Brain microvascular endothelial cell (primary cell): ENCODE measurements at places on chromosomes 16 and 17.

DNA sequence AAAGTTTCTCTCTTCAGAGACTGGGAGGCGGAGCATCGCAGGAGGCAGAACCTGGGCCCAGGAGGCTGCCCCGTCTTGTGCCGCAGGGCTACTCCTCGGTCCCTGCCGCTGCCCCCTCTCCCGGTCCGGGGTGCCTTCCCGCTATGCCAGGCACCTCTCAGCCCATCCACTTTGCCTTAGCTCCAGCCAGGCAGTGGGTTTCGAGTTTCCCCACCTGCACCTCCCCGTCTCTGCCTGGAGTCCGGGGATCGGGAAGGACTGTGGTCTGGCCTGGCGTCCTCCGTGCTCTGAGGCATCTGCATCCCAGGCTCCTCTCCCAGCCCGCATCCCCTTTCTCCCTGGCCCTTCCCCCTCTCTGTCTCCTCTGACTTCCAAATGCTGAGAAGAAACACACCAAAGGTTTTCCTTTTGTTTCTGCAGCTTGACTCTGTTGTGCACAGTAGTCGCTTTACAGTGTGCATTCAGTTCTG, 26.8 kb upstream of the PIK3R6 start:
- no peak for DNase-seq

GRCh38 chr17:18921485-18921884, 30.5 kb upstream of the SLC5A10 start:
- DNase-seq = no peak

DNA sequence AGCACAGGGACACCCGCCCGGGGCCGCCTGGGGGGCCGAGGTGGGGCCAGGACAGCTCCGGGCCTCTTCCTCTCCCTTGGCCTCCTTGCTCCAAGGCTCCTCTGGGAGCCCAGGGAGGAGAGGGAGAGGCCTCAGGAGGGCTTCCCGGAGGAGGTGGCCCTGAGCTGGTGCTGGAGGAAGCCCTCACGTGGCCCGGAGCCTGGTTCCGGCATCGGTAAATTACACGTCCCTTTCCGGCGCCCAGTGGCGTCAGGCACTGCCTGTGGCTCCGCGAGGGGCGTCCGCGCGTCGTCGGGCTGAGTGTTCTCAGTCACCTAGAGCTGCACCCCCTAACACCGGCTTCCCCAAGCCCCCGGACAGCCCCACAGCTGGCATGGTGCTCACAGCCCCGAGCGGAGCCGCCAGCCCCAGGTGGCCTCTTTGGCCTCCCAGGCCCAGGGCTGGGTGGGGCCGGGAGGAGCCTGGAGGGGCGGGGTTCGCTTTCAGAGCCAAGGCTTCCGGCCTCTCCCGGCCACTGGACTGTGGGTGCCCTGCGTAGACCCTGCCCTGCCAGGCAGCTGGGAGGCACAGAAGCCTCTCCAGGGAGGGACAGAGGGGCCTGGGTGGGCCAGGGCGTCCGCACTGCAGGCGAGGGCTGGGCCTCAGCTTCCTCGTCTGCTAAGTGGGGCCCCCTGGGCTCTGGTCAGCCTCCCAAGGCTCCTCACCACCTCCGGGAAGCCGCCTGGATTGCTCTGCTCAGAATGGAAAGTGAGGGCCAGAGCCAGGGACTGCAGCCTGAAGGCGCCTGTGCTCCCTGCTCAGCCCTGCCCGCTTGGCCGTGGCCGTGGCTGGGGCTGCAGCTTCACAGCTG, 27.9 kb upstream of the SSTR5 start:
- DNase-seq = no peak

DNA sequence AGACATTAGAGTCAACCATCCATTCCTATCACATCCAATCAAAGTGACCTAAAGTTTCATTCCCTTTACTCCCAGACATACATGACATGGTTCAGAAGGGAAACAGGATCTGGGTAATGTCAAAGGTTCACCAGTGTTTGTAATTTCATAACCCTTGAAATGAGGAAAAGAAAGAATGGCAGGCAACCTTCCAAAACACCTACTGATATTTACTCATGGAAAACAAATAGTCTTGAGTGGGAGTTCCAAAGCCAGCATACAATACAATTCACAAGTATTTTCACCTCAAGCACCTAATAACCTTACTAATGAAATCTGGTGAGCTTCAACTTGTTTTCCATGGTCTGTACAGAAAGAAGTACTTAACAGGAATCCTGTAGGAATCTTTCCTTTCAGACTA, 72.5 kb upstream of the AXIN2 start:
- DNase-seq = no peak

- DNase-seq = no peak
Observed at GRCh38 chr16:12612598-12613101, 191.0 kb downstream of the CPPED1 start.

DNA sequence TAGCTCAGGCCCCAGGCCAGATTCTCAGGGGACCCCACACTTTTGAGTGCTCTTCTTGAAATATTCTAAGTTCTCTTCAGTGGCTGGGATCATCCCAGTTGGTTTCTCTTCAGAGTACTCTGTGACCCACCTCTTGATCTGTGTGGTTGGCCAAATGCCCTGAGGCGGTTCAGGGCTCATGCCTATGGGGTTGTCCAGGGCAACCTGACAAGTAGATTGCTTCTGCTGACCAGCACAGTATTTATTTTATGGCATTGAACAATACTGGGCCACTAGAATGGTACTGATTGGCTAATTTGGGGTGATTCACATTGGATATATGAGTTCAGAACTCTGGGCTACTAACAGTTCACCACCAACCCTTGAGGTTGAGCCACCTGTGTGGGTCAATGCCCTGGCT, 7.4 kb upstream of the GOSR2 start:
- DNase-seq = no peak

DNA sequence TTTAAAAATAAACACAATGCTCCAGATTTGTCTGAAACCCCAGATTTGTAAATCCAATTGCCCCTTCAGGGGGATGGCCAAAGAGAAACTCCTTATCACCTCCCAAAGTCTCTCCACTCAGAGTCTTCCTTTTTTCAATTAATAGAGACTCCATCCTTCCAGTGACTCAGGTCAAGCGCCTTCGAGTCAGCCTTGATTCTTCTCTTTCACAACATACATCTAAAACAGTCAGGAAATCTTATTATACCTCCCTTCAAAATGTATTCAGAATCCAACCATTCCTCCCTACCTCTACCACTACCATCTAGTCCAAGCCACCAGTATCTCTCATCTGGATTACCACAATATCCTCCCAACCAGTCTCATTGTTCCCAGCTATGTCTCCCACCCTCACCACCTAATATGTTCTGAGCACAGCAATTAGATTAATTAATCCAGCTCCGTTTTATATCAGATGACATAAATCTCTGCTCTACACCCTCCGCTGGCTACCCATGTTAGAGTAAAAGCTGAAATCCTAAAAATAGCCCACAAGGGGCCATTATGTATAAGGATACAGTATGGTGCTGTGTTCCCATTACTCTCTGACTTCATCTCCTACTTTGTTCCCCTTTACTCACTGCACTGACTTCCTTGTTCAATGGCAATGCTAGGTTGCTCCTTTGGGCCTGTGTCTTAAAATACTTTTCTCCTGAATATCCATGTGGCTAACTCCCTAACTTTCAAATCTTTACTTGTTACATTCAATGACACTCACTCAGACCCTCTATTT, 11.8 kb downstream of the SIAH1 start:
- DNase-seq = no peak

DNA sequence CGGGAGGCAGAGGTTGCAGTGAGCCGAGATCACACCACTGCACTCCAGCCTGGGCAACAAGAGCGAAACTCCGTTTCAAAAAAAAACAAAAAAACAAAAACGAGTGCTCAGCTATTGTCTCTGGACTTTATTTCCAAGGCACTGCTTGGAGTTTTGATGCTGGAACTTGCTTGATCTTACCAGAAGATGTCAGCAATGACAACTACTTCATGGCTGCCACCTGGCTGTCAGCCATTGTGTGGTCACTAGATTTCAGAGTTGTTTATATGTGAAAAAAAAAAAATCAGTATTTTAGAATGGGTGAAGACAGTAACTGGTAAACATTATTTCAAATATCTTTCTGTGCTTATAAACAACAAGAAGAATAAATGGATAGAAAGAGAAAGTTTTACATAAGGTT, 26.3 kb upstream of the OR4D1 start:
- DNase-seq = peak; percentile 25

DNA sequence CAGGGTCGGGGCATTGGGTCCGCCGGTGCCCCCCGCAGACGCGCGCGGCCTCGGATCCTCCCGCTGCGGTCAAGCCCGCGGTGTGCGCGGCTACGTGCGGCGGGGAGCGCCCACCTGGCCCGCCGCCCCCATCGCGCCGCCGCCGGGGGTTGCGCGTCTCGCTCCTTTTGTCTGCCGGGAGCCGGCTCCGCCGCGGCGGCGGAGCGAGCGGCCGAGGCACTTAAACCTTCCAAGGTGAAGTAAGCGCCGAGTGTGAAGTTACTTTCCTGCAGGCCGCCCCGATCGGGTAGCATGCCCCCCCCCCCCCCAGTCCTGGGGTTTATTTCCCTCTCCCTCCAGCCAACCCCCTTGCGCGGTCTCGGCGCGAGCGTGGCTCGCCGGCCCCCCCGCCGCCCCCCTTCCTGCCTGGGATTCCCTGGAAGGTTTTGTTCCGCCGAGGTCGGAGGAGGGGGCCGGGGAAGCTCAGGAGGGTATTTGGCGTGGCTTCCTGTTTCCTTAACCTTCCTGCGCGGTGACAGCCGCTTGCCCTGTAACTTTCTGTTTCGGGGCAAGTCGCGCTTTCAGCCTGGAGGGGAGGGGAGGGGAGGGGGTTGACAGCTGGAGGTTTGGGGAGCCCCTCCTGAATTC, 56.6 kb upstream of the GSE1 start:
- no peak for DNase-seq

DNA sequence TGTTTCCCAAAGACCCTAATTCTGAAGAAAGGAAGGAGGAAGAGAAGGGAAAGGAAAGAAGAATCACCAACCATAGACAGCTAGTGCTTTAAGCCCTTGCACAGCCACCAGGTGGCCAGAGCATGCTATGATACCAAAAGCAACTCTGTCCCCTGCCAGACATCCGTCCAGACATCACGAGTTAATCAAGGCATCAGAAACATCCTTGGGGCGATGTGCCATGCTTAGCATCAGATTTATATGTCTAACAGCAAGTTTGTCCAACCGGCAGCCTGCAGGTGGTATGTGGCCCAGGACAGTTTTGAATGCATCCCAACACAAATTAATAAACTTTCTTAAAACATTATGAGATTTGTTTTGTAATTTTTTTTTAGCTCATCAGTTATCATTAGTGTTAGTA, 2.9 kb upstream of the CRYBA1 start:
- peak; percentile 66 for DNase-seq

DNA sequence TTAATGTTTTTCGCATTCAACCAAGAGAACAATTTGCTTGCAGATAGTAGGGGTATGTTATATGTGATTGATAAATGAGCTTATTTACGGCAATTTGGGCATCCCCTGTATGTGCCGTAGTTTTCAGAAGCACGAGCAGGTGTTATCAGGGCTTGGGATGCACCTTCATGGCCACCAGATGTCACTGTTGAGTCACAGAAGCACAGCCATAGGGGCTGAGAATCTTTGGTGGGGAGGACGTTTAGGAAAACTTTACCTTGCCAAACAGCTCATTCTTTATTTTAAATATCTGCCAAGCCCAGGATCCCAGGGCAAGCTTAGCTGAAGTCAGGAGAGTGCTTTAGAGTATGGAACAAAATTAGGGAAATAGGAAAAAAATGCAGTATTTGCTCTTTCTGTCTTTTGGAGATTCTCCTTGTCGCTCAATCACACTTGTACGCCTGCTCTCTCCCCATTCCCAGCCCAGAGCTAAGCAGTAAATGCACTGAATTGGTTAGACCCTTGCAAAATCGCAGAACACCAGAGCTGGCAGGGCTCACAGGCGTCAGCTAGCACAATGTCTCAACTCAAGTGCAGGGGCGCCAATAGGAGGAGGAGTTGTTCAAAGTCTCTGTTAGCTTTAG, 93.6 kb upstream of the MPHOSPH6 start:
- peak; percentile 32 for DNase-seq

- DNase-seq = no peak
Observed at GRCh38 chr17:78992542-78993212, 13.0 kb upstream of the LGALS3BP start.

- DNase-seq = no peak
Observed at GRCh38 chr16:56898847-56899246, 33.1 kb upstream of the HERPUD1 start.

- DNase-seq = peak; percentile 66
Observed at GRCh38 chr17:82900741-82901140, 60.9 kb upstream of the ZNF750 start.

DNA sequence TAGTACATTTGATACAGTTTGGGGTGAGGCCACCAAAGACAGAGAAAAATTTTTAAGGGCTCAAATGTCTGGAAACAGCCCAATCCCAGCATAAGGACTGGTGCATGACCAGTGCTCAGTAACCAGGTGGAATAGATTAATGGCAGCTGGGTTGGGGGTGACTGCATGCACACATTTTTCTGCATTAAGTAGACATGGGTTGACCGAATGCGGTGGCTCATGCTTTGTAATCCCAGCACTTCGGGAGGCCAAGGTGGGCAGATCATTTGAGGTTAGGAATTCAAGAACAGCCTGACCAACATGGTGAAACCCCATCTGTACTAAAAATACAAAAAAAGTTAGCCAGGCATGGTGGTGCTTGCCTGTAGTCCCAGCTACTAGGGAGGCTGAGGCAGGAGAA, 121.1 kb upstream of the HSBP1 start:
- no peak for DNase-seq

- no peak for DNase-seq
Observed at GRCh38 chr17:29787995-29788394, 142.0 kb downstream of the SSH2 start.

DNA sequence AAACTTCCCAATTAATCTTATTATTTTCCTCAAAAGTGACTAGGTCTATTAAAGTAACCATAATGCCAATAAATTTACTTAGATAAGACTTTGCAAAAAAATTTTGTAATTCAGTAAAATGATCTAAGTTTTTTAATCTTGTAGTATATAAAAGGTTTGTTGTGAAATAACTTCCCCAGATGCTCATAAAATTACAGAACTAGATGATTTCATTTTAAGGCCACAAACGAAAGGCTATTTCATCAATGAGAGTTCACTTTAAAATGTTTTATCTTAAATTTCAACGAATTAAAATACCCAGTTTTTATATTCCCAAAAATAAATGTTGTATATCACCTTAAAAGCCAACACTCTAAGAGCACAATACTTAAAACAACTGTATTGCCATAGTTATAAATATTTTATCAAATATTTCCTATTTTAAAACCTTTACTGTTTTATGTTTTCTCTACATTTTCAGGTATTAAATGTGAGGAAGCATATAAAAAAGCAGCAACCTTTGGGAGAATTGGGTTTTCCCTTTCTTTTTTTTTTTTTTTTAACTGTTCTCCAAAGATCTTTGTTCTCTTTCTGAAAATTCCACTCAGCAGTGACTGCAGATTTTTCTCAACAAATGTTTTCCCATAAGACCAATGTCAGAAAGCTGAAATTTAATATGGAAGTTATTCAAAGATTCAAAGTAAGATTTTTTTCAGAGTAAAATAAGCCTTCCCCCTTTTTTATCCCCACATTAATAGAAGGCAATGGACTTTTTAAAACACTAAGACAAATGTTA, 169.9 kb downstream of the CYB561 start:
- DNase-seq = no peak

GRCh38 chr17:3641717-3642486, 5.3 kb downstream of the CTNS start:
- DNase-seq = no peak

GRCh38 chr16:73572135-73572828, 524.4 kb upstream of the ZFHX3 start:
- peak; percentile 4 for DNase-seq
